ENCODE measurements at places on chromosomes 7 and 10.
A peak's percentile ranks its signal among the peaks of the same experiment; 100 is the strongest.

GRCh38 chr10:126171555-126171954, 216.7 kb downstream of the ADAM12 start:
- DNase-seq: peak; percentile 45

DNA sequence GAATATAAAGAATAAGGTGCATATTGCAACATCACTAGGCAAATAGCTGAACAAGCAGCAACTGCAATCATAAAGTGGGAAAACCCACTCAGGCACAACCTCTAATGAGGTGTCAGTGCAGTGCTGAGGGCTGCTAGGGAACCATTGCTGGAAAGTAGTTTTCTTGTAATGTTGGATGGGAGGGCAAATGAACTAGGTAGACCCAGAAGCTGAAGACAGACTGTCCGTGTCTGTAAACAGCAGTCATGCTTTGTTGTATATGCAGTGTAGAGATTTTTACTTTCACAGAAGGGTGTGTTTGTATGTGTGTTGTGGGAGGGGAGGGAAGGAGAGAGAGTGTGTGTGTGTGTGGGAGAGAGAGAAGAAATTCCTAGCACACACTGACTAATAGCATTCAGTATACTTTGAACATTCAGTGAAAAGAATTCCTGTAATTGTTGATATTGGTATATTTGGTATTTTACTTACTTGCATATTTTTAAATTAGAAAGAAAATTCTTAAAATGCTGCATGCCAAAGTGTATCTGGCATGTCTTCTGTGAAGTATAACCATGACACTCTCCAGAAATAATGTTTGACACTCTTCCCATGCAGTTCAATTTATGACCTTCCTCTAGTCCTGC, 28.8 kb downstream of the ITGB8 start:
- no peak for DNase-seq

GRCh38 chr7:137331378-137331777, 12.2 kb downstream of the PTN start:
- DNase-seq: no peak

DNA sequence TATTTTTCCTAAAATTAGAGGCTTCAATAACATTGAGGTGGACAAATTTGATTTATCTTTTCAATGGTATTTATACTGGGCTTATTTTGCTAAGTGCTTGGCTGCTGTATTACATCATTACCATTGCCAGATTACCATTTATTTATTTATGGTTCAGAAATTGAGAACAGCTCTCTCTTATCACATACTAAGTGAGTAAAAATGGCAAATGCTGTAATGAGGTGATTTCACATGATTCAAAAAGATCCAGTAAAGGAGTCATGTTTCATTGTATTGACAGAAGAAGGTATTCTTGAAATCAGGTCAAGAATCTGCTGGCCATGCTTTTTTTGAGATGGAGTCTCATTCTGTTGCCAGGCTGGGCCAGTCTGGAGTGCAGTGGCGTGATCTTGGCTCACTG, 322.6 kb downstream of the KIF20B start:
- peak; percentile 14 for DNase-seq

- no peak for DNase-seq
Measured at GRCh38 chr7:2084781-2085505, 147.8 kb downstream of the MAD1L1 start.

- peak; percentile 41 for DNase-seq
Measured at GRCh38 chr10:35822316-35822715, 180.2 kb upstream of the FZD8 start.

DNA sequence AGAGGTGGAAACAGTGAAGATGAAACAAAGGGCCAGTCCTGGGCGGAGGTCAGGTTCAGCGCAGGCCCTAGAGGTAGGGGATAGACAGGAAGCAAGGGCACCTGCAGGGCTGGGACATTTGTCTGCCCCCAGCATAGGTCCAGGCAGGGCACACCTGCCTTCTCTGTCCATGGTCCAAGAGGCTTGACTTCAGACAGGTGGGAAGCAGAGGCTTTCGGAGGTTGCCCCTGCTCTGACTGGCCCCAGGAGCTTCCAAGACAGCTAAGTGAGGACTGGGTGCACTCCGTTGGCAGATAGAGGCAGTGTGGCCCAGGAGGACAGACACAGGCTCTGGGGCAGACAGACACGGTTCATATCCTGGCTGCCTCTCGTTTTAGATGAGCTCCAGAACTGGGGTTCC, 71.6 kb upstream of the GRB10 start:
- DNase-seq: no peak

GRCh38 chr10:36232935-36233334, 590.8 kb upstream of the FZD8 start:
- DNase-seq: no peak

DNA sequence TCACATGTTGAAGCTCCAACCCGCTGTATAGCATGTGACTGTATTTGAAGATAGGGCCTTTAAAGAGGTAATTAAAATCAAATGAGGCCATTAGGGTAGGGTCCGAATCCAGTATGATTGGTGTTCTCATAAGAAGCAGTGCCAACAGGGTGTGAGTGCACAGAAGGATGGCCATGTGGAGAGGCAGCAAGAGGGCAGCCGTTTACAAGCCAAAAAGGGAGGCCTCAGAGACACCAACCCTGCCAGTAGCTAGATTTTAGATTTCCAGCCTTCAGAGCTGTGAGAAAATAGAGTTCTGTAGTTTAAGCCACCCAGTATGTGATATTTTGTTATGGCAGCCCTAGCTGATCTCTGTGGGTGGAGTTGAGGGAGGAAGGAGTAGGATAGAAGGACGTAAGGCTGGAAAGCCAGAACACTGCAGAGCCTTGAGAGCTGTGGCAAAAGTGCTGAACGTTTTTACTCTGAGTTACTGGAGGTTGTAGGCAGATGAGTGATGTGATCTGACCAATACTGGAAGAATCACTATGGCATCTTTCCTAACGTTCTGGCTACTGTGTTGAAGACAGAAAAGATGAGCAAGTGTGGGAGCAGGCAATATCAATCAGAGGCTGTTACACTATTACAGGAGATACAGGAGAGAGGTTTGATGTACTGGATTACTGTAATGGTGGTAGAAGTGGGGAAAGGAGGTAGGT, 334.9 kb downstream of the ELMO1 start:
- DNase-seq: no peak

GRCh38 chr10:132615341-132616169, 78.0 kb downstream of the INPP5A start:
- no peak for DNase-seq

- no peak for DNase-seq
Measured at GRCh38 chr10:5538892-5539651, 14.3 kb downstream of the CALML3 start.

DNA sequence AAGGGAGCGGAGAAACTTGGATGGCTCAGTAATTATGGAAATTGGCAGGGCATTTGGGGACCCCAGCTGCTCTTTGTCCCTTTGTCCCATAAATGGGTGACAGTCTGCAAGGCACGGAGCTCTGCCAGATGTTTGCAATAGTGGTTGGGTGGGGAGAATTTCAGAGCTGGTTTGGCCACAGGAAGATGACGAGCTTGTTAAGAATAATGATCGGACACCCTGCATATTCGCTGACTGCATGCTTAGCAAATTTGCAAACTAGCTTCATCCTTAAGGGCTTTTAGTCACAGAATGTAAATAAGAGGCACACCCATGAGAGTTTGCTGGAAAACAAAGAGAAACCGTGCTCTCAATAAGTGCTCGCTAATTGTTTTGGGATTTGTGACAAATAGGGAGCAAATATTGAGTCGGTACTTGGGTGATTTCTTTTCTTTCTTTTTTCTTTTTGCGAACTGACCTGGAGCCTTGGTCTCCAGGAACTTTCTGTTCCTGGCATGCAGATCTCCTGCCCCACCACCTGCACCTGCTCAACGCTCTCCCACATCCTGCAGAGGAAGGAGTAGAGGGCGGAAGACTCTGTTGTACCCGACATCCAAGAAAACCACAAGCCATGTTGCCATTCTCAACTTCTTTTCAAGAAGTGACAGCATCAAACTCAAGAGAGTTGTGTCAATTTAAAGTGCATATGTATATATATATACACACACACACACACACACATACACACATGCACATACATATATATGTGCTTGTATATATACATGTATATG, 238.9 kb downstream of the CAMK1D start:
- DNase-seq: no peak

DNA sequence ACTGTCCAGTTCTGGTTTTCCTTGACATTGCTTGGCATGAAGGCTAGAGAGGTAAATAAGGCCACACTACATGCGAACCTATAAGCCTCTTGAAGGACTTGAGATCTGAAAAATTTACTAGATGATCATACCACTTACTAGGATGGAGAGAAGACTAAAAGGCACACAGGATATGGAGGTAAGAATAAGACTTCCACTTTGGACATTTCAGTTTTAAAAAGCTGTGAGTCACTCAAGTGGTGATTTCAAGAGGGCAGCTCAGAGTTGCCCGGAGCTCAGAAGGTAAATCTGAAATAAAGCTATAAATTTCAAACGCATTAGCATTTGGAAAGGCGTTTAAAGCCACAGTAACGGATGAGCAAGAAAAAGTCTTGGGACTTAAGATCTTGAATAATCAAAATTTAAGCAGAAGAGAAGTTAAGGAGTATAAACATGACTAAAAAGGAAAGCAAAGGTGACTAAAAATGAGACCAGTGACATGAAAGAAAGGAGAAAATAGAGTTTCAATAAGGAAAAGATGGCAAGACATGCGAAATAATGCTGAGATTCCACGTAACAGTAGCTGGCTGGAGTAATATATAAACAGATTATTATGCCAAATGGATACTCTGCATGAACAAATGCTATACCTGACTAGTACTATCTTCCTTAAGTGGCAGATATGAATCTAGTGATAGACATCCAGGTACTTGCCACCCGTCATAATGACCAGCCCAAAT, 68.3 kb downstream of the SNX13 start:
- no peak for DNase-seq

- DNase-seq: no peak
Measured at GRCh38 chr10:90695915-90696676, 161.7 kb downstream of the HTR7 start.

GRCh38 chr10:52027055-52027705, 286.9 kb upstream of the DKK1 start:
- DNase-seq: no peak

DNA sequence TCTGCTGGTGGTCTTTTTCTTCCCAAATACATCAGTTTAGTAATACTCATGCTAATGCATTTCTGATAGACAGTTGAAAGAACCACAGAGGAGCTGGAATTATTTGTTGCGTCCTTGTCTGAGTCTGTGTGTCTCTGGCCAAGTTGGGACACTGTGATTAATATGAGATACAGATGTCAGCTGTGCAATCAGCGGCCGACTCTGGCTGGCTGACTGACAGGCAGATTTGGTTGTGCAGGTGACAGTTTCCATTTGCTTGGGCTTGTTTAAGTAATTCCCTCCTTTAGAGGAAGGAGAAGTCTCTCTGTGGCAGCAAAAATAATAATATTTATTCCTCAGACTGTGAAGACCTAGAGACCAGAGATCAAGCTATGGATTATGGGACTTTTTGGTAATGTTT, 176.2 kb upstream of the CHRM2 start:
- DNase-seq: no peak
